ENCODE measurements at places on chromosomes 7 and 10.

DNA sequence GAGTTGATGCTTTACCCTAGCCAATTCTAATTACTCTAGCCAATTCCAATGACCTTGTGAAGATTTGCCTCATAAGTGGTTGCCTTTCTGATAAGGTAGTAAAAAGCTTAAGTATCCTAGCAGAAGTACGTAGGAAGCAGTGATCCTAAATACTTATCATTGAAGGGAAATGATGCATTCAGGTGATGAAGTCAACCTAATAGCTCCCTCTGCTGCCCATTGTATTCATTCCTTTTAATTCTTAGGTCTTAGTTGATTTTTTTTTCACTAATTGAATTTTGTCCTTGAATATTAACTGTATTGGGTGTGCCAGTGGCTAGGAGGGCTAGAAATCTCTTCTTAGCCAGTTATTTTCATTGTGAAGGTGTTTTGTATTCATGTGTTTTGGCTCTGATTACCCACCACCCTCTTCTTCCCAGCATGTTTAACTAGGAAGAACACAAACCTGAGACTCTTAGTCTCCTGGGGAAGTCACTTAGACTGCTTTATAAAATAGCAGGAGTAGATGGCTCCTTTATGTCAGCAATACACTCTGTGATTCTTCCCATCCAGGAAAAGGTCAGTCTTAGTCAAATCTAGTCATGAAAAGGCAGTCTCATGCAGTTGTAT, 46.3 kb downstream of the PLEKHA8 start:
- peak; percentile 12 for DNase-seq

- DNase-seq: no peak
These were observed 39.6 kb upstream of the INHBA start for GRCh38 chr7:41742401-41743020.

DNA sequence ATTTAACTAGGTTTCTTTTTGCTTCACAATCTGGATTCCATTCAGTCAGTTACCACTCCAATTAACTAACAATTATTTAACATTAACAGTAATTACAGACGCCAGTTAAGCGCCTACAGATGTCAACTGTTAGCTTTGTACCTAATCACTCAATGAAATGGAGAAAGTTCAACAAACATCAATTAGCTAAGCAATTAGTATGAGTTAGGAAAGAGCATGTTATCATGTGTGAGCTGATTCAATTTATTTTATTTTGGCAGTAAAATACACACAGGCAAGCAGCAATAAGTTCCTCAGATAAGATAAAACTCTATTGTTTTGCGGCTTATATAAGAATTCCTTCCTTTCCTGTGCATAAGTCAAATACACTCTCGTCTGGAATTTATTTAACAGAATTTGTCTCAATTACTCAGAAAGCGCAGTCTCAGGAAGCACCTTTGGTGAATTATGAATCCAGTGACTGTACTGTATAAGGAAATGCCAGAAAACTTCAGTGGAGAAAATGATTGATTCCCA, 427.1 kb upstream of the GALNT17 start:
- DNase-seq: no peak

GRCh38 chr7:87213811-87214210, 5.7 kb downstream of the TMEM243 start:
- DNase-seq: no peak

- no peak for DNase-seq
These were observed 177.3 kb upstream of the TNS3 start for GRCh38 chr7:47759056-47759706.

GRCh38 chr7:72265071-72265904, 146.8 kb downstream of the CALN1 start:
- no peak for DNase-seq

GRCh38 chr10:123637326-123637880, 28.8 kb upstream of the GPR26 start:
- no peak for DNase-seq

GRCh38 chr7:127107601-127108007, 145.1 kb downstream of the GRM8 start:
- no peak for DNase-seq

GRCh38 chr7:25597946-25598345, 369.7 kb upstream of the NPVF start:
- no peak for DNase-seq

DNA sequence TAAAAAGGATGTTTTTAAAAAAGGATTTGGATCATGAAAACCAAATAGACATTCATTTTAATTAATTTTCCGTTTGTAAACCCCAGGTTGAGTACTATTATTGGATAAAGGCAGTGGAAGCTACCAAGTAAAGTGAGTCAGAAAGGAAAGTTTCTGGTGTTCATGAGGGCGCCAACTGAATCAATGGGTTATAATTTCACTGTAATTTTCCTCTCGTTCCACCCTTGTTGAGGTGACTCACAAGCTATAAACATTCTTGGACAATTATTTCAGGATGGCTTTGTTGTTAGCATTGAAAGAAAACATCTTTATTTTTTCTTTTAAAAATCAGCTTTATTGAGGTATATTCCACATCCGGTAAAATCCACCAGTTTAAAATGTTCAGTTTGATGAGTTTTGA, 5.1 kb upstream of the FAM133B start:
- DNase-seq: no peak

GRCh38 chr10:119621078-119621384, 24.3 kb upstream of the TIAL1 start:
- DNase-seq: no peak

DNA sequence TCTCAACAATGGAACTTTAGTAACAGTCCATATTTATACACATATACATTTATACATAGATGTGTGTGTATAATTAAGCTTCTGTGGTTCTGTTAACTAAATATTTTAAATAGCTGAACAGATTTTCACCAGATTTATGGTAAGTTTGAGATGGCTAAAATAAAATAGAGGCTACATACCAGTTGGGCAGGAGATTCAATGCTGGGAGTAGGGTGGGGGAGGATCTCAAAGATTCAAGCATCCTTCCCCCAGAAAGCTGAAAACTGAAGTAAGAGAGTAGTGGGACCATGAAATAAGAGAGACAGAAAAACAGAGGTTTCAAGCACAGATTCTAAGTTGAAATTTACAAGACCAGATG, 14.0 kb downstream of the LRRC17 start:
- no peak for DNase-seq

DNA sequence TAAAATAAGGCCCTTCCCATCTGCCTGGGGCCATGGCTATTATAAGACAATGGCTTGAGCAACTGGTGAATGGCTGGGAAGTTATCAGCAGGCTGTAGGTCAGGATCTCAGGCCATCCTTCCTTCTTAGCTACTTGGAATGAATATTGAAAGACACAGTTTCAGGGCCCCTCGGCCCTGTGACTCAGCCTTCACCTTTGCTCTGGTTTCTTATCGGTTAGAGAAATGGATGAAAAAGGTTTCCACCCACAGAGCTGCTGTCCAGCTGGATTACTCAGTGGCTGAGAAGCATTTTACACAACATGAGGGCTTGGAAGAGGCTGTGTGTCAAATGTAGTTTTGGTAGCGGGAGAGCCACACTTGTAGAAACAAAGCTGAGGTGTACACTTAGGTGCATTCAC, 9.4 kb downstream of the ACSL5 start:
- DNase-seq: no peak

- no peak for DNase-seq
These were observed 39.6 kb downstream of the CLEC2L start for GRCh38 chr7:139562961-139563565.

DNA sequence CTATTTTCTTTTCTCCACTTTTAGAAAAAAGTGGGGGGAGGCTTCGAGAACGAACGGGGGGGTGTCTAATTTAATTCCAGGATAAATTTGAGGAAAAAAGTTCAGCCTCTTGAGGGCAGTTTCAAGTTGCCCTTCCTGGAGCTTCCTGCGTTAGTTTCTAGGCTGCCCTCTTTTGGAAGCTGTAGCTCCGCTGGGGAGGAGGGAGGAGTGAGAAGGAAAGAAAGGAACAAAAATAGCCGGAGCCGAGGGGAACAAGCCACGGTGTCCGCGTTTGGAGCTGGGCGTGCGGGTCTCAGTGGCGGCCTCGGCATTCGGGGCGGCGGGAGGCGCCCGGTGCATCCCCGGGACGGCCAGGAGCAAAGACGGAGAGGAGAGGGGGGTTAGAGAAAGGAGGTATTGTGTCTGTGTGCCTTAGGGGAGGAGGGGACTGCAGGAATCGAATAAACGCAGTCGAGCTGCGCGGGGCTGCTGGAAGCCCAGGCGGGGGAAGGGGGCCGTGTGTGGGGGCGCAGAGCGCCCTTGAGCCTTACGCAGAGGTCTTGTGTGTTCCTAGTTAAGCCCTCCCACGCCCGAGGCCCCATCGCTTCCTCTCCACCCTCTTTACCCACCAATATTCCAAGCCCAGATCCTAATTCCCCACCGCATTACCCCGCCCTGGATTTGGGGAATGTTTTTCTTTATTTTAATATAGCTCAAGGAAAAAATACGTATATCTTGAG, 2.0 kb upstream of the TNRC18 start:
- peak; percentile 93 for DNase-seq

GRCh38 chr7:151793531-151793951, 83.4 kb downstream of the PRKAG2 start:
- DNase-seq: no peak

DNA sequence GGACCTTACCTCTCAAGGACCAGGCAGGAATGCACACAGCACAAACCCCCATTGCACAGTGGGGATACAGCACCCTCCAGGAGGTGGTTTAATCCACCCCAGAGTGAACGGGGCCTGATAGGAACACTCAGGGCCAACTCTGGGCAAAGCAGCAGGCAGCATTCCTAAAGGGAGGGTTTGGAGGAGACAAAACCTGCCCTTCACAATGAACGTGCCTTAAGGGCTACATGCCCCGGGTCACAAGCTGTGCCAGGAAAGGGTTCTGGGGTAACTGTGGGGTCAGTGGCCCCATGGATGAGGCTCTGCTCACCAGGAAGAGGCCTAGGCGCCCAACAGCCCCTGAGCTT, 1.1 kb downstream of the GPRIN2 start:
- DNase-seq: no peak

DNA sequence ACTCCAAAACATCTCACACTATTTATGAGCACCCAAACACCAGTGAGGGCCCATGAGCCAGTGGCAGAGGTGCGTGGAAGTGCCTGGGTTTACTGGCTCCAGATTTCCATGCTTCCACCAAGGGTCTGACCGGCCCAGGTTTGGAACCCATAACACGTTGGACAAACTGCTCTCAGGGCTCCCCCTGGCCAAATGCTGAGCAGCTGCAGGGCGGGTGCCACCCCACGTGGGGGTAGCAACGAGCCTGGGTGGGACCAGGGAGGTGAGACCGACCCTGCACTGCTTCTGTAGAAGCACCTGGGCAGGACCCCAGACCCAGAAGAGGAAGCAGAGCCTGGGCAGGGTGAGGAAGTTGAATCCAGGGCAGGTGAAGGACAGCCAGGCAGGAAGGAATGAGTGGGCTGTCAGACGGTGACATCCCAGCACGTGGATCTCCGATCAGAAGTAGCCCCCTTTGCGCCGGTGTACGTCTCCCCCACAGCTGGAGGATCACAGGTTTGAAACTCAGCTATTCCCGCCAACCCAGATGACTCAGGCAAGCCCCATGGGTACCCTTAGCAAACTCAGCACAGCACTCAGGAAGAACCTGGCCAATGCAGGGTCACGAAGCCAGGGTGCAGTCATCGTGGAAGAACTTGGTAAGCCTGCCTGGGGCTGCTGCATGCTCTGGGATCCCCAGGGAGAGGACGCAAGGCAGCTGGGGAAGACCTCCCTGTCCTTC, 100.4 kb upstream of the DDC start:
- DNase-seq: no peak

DNA sequence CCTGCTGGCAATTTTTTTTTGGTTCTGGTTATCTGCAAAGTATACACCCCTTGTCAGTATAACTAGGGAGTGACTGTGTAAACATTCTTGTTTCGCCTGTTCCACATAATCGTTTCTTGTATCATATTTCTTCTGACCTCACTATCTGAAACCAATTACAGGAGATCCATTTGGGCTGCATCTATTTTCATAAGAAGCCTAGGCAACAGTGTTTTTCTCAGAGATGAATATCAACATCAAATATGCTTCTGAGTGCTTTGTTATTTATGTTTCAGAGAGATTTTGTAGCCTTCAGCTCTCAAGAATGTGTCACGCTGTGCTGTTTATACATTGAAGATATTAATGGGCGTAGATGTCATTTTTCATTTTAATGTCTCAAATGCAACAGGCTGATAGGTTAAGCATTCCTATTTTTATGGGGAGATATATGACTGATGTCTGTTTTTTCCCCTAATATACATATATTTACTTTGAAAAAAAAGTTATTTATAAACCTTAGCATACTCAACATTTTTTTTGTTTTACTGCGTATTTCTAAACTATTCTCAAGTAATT, 115.5 kb downstream of the FOXP2 start:
- DNase-seq: peak; percentile 78

- DNase-seq: no peak
These were observed 83.7 kb downstream of the USP6NL start for GRCh38 chr10:11527691-11528255.

DNA sequence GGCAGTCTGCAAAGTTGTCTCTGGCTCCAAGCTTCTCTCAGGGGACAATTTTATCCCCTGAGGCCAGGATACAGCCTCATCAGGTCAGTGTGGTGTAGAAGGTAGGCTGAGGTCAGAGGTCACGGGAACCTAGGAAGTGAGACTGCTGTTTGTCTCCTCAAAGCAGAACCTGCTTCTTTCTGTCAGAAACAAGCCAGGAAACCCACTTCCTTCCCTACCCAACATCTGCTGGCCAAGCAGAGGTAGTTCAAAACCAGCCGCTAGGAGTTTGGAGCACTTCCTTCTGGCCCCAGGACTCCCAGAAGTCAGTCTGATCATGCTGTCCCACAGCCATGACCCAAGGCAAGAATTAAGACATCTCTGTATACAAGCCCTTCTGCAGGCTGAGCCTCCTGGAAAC, 12.2 kb downstream of the CLRN3 start:
- no peak for DNase-seq

DNA sequence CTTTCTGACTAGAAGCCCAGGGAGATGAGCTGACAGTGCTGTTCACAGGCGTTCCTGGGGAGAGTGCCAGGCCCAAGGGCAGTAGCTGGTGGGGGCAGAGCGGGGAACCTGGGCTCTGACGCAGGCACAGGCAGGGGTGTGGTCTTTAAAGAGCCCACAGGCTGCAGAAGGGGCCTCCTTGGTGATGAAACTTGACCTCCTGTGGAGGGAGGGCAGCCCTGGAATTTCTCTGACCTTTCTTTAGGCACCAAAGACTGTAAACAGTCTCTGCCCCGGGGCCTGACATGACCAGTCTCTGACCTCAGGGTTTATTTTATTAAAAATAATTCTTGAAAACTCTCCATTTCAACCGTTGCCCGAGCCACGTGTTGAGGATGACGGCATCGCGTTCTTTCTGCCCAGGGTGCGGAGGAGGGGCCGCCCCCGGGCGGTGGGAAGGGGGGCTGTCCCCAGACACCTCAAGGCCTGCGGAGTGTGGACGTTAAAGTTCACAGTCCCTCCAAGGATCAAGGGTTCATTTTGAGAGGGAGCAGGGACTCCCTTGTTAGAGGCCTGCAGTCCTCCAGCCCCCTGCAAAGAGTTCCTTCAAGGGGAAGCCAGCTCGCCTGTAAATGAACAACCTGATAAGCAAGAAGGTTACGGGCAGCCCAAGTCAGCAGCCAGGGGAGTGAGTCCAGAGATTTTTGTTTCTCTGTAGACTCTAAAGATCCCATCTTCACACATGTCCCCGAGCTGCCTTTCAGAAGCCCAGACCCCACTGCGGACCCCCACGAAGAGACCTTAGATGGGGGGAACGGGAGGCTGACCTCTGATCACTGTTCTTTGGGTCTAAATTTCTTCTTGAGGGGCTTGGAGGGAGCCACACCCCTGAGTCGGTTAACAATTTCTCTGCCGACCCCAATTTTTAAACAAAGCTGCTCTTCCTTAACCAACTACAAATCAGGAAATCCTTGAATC, 128.9 kb downstream of the VIPR2 start:
- DNase-seq: no peak
